ENCODE measurements at places on chromosomes 13 and 19.

- no peak for DNase-seq
Measured at GRCh38 chr13:28628241-28628640, 30.7 kb upstream of the POMP start.

- DNase-seq, result no peak
Measured at GRCh38 chr19:11278670-11279069, 16.3 kb upstream of the DOCK6 start.

DNA sequence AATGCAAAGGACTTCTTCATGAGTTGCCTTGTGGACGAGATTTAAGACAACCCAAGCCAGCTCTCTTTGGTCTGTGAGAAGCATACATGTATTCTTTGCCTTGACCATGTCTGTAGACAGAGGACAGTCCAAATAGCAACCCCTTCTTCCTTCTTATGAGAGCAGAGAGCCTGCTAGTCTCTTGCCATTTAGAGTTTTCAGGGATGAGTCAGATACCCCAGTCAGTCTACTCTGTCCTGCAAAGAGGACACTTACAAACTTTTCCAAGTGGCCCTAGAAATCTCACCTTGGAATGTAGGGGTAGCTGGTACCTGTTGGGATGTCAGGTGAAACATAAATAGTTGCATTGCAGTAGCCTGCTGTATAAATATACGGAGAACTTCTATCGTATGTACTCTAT is 36.7 kb downstream of the DNAJC3 start:
- DNase-seq, result no peak

DNA sequence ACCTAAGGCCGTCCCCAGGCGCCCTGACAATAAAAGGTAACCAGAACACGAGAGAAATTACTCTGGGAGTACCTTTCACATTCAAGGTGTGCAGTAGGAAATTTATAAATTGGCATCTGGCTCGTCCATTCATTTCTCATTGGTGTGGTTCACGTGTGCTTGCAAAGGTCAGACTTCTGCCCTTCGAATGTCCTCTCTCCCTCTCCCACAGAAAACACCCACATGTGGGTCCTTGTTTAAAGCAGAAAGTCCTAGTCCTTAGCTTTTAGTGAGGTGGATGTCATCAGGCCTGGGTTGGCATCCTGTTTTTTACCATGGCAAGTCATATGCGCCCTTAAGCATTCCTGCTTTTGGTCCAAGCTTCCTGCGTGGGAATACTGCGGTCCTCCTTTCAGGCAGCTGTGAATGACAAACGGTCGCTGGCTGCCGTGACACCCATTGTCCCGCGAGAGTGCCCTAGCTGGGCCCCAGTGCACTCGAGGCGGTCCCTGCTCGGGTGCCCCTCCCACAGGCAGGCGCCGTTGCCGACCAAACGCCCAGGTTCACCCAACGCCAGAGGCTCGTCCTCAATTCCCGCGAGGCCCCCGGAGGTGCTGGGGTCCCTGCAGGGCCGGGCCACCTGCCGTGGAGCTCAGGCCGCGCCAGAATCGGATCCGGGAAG is at the start of gene NUDT19:
TSS of gene NUDT19 (plus strand) at position 531 of the 661 bp plus-strand sequence. CDS start 140 bp downstream, outside the sequence.
- peak; percentile 90 for DNase-seq

- no peak for DNase-seq
Measured at GRCh38 chr13:43389983-43390382, 366.6 kb downstream of the DNAJC15 start.

DNA sequence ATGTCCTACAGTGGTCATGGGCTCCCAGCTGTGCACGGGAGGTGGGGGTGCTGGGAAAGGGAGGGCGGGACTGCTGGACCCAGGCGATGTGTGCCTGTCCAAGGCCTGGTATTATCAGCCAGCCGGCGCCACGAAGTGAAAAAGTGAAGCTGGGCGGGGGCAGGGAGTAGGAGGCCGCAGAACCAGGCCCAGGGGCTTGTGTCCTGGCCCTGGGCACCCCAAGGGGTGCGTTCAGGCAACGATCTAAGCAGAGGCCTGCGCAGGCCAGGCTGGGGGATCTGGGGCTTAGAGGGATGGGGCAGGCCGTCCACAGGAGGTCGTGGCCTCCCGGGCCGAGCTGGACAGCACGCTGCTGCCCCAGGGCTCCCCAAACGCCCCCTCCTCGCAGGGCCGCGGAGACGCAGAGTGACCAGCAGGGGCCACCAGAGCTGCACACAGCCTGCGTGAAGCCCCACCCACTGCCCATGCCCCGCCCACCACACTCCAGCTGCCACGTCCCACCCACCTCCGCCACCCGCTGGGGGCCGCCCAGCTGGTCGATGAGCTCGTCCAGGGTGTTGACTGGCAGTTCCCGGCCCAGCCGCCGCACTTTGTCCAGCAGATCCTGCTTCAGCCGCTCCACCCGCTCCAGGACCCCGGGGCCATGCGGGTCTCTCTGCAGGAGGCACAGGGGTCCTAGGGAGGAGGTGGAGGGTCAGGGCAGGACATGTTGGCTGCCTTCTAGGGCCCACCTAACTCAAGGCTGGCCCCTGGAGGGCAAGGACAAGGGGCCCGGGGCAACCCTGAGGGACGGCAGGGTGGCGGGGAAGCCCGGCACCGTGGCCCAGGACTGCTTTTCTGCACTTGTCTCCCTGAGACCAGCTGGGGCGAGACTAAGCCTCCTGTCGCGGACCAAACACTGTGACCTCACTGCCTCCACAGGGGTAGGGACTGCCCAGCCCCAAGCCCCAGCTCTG is 9.5 kb downstream of the GPX4 start:
- peak; percentile 97 for DNase-seq

- no peak for DNase-seq
Measured at GRCh38 chr13:74444864-74445479, 310.8 kb upstream of the KLF12 start.
